ENCODE measurements at places on chromosomes 1 and 21. TPM values are rescaled to one million over a fixed set of nuclear protein-coding genes. Genes with fewer than 3 reads are reported as not detected.
A peak's percentile ranks its signal among the peaks of the same experiment; 100 is the strongest.

DNA sequence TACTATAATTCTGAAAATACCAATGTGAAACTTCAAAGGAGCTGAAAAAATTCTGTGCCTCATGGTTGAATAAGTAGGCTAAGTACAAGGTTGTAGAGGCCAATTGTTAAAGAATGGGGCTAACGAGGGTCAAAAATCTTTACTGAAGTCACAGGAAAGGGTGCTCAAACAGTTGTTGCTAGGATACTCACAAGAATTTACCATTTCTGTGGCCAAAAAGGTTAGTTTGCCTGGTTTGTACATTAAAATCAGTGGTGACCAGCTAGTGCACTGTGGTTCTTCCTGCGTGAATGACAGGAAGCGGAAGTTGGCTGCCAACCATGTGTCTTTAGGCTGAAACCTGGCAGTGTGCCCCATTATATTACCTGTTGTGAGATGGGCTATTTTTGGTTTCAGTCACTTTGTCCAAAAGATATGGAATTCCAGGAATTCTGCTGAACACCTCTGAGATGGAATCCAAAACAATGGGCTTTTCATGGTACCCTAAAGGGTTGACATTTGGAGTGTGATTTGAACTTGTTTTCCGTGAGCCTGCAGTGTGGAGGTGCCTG lies 13.5 kb downstream of the MAP3K21 start:
- DNase-seq = no peak

- no peak for DNase-seq
Measured at GRCh38 chr1:78606274-78606673, 14.0 kb upstream of the IFI44L start.

DNA sequence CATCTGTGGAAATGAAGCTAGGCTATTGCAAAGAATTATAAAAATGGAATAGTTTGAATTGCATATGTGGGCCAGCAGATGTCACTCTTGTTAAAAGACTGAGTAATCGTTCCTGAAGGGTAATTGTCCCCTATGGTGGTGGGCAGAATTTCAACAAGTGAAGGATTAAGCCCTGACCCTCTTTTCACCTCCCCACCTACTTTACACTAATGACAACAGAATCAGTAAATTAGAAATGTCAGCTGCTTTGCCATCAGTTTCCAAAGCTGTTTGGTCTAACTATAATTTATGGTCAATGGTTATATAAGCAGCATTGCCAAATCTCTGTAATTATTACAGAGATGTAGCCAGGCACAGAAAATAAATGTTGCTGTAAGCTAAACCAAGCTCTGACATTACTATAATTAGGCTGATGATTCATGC lies 898.6 kb downstream of the AMY1C start:
- peak; percentile 52 for DNase-seq

- no peak for DNase-seq
Measured at GRCh38 chr1:157166590-157166989, 28.4 kb upstream of the ETV3 start.

- no peak for DNase-seq
Measured at GRCh38 chr1:154346276-154346917, 21.1 kb downstream of the ATP8B2 start.

The SPRR5 gene
- not detected for polyA plus RNA-seq

DNA sequence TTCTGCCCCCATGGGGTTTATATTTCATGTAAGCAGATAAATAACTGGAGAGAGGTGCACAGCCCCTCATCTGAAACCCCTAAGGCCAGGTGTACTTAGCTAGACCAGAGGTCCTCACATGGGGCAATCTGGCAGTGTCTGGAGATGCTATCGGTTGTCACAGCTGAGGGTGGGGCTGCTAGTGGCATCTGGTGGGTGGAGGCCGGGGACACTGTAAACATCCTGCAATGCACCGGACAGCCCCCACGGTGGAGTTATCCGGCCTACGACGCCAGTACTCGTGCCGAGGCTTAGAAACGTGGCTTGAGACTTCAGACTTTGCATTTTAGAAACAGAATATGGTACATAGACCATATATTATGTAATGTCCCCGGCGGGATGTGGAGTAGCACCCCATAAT lies 186.5 kb upstream of the VAMP3 start:
- no peak for DNase-seq

- peak; percentile 39 for DNase-seq
Measured at GRCh38 chr1:76786222-76786621, 81.1 kb upstream of the ST6GALNAC5 start.

- no peak for DNase-seq
Measured at GRCh38 chr1:116490588-116490987, 80.2 kb downstream of the CD58 start.

DNA sequence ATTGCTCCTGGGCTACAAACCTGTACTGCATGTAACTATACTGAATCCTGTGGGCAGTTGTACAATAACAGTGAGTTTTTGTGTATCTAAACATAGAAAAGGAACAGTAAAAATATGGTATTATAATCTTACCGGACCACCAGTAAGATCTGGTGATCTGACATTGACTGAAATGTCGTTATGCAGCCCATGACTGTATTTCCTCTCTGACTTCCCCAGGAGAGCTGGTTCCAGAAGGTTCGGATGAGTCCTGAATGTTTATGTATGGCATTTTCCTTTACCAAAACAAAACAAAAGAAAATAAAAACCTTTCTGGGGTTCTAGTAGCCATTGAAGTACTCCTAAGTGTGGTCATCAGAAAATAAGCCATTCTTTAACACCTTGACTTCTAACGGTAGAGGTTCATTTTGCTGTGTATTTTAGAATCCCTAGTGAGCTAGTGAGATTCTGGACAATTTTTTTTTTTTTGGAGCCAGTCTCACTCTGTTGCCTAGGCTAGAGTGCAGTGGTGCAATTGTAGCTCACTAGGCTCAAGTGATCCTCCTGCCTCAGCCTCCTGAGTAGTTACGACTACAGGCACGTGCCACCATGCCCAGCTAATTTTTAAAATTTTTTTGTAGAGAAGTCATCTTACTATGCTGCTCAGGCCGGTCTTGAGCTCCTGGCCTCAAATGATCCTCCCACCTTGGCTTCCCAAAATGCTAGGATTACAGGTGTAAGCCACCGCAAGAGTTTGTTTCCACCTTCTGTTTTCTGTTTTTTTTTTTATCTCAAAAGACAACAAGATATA lies 27.7 kb downstream of the UBE4B start:
- no peak for DNase-seq

GRCh38 chr1:12518931-12519692 lies 98.9 kb downstream of the DHRS3 start:
- no peak for DNase-seq

The PLEKHN1 gene
- polyA plus RNA-seq = 0.29 TPM

DNA sequence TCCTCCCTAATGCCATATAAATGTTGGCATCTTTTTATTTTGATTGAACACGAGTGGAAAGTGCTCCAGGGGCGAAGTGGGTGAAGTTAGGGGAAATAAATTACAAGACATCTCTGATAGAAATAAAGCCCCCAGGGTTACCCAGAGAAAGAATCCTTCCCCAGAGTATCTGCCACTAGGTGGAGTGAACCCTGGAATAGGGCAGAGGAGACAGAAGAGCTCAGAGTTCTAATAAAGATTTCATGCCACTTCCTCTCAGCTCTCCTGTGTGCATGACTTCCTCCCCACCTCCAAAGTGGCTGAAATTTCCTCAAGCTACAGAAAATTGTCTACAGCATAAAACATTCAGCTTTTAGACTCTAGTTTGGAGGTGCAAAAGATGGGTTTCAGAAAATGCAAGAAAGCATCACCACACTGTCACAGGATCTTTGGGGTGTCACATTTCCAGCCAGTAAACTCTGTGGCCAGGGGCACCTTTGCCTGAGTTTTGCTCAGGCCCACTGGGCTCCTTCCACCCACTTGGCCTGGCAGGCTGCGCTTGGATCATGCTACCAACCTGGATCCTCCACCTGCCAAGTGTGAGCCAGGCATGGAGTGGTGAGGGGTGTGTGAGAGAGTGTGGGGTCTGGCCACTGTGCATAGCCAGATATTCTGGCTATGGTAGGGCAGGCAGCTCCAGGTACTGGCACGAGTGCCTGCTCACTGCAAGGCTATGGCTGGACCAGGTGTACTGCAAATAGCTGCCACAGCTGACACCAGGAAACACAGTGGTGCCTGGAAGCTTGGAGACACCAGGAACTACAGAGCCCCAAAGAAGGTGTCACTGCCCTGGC lies 208.8 kb upstream of the USP25 start:
- no peak for DNase-seq

GRCh38 chr1:211344152-211344618 lies 17.6 kb downstream of the TRAF5 start:
- no peak for DNase-seq

GRCh38 chr1:186442651-186443375 lies 18.1 kb downstream of the PDC start:
- no peak for DNase-seq

The MUTYH gene
- polyA plus RNA-seq = 32.3 TPM

Data from right lung (tissue), 10 donors.